Breast epithelium (tissue), 4 donors: ENCODE measurements at places on chromosomes 5 and 9. TPM values are rescaled to one million over a fixed set of nuclear protein-coding genes. Genes with fewer than 3 reads are reported as not detected.

LVRN gene
- total RNA-seq = 72.3 TPM

FOXD1 gene
- total RNA-seq = 0.32 TPM

GBA2 gene
- 57.0 TPM for total RNA-seq

ARPC5L gene
- 22.0 TPM for total RNA-seq

ARID3C gene
- total RNA-seq = not detected

IFNA6 gene
- total RNA-seq = not detected

PCDHGA10 gene
- 7.2 TPM for total RNA-seq

OR1J2 gene
- not detected for total RNA-seq

PDLIM4 gene
- 102 TPM for total RNA-seq

SEMA4D gene
- total RNA-seq = 9.9 TPM

RASGRF2 gene
- 6.1 TPM for total RNA-seq
